NK-92 treated with Interleukin-12 subunit alpha and Interleukin-12 subunit beta, amount 100 ng/mL, for 24 hours (cell line): ENCODE measurements at places on chromosomes 13 and 19.

DNA sequence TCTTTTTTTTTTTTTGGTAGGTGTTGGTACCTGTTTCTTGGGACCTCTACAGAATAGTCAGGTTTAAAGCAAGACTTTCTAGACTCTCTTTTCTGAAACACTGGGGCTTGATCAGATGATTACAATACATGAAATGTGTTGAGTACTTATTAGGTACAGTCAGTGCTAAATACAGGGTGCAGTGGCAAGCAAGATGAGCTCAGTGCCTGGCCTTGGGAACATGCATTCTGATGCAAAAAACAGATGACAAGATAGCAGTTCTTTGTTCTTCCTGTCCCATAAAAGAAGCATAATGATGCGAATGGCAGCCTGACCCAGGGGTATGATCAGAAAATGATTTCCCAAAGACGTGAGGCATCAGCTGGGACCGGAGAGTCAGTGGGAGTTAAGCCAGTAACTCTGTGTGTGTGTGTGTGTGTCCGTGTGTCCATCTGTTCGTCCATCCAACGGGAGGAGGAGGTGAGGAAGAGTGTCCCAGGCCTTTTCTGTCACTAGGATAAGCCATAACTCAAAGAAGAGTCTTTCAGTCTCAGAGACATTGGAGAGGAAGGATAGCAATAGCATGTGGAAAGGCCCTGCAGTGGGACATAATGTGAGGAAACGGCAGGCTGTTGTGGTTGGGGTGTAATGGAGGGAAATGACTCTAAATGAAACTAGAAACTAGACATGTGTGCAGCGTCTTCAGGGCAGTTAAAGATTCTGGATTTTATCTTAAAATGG, 32.2 kb downstream of the SLAIN1 start:
- DNase-seq = no peak

GRCh38 chr19:52691215-52691610, 43.6 kb downstream of the ZNF611 start:
- DNase-seq = no peak

DNA sequence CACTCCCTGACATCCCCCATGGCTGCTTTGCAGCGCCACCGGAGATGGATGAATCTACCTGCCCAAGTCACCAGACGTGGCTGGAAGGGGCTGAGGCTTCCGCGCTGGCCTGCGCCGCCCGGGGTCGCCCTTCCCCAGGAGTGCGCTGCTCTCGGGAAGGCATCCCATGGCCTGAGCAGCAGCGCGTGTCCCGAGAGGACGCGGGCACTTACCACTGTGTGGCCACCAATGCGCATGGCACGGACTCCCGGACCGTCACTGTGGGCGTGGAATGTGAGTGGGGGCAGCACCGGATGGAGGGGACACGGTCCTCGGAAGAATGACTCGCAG, 4.6 kb downstream of the ICAM5 start:
- no peak for DNase-seq

DNA sequence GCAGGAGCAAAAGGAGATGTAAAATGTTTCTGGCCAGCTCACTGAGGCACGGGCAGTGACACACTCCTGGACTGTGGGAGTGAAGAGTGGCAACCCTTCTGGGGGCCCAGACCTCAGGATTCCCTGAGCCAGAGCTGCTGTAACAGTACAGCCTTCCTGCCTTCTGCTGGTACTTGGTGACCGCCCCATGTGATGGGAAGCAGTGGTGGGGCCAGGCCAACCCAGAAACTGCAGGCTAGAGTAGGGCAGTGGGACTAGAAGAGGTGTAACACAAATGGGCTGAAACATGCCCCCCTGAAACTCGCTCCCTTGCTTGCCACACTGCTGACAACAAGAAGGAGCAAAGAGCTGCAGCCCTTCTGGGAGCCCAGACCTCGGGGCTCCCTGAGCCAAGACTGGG, 217.1 kb upstream of the TRPC4 start:
- DNase-seq = no peak

GRCh38 chr13:112887151-112887550, 81.9 kb upstream of the MCF2L start:
- no peak for DNase-seq

- no peak for DNase-seq
Observed at GRCh38 chr19:887072-887471, 5.9 kb downstream of the MED16 start.

DNA sequence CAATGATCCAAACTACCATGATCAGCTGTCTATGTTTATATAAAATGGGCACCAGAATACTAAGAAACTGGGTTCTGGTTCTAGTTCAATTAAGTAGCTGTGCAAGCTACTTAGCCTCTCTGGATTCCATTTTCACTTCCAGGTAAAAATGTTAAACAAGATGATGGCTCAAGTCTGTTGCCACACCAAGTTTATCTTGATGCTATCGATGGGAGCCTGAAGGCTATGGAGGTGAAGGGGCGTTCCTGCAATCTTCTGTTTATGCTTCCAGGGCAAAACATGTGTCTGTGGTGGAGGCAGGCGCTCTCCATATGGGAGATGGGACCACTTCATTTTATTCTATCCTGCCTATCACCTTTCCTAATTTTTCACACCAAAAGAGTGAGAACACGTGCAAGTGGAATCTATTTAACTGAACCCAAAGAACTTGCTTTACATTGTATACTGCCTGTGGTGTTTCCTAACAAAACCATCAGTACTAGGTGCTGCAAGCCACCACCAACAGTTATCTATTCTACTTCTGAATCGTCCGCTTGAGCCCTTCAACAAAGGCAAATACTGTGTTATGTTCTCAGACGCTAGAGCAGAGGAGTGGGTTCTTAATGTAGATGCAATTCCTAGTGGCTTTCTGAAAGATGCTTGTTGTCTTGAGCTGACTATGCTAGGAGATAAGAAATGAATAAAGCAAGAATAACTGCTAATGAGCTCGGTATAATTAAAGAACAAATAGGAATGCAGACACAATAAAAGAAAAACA, 70.9 kb downstream of the DOCK9 start:
- no peak for DNase-seq

DNA sequence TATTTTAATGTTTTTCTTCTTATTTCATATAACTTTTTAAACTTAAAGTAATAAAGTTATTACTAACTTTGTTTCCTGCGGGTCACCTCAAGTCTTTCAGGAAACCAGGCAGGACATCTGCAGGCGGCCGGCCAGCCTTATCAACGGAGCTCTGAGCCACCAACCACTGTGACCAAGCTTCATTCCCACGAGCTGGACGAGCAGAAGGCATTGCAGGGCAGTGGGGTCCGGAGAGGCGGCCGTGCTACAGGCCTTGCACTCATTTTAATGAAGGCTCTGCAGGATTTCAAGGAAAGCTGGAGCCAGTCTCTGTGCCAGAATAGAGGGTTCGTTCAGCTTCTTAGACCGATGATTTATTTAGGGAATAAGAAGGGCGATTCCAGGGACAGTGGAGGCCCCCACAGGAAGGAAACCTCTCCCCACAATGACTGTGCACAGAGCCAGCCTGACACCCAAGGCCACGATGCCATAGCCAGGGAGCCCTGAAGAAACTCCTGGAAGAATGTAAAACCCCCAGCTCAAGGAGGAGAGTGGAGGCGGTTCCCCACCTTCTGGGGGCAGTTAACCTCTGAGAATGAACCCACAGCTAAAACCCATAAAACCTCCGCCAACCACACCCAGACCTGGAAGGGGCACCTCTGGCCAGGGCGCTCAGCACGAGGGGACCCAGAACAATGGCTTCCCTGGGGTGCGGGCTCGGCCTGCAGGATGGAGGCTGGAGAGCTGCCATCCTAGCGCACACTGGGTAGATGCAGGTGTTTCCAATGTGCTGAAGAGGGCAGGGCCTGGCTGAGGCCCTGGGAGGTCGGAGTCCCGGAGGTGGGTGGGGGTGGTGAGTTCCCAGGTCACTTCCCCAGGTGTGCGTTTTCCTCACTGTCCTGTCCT, 75.0 kb downstream of the RASA3 start:
- DNase-seq = no peak

DNA sequence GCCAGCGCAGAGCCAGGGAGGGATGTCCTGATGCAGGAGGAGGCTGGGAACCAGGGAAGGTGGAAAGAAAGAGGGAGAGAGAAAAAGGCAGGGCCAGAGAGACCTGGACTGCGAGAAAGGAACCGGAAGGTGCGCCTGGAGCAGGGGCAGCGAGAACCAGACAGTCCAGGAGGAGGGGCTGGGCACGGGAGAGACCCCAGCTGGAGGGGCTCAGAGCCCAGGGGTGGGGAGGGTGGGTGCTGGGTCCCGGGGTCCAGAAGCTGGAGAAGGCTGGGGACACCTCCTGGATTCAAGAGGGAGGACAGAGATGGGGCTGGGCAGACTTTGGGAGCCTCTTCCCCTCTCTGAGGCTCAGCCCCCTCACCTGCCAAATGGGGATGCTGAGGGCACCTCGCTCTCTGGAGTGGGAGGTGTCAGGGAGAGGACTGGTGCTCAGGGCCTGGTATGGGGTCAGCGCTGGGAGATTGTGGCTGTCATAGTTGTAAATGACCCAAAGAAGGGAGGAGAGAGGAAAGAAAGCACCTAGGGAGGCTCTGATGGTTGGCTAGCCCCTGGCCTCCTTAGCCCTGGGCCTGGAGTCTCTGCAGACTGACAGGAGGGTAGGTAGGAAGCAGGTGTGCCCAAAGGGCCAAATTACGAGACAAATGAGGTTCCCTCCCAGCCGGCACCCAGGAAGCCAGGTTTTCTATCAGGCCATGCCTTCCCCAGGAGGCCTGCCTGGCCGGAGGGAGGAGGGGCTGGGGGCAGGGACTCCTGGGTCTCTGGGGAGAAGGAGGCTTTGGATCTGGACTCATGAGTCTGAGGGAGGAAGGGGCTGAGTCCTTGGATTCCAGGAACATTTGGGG, 1.3 kb upstream of the SPACA6 start:
- DNase-seq = no peak

- no peak for DNase-seq
Observed at GRCh38 chr19:28210886-28211285, 1002.1 kb downstream of the UQCRFS1 start.

DNA sequence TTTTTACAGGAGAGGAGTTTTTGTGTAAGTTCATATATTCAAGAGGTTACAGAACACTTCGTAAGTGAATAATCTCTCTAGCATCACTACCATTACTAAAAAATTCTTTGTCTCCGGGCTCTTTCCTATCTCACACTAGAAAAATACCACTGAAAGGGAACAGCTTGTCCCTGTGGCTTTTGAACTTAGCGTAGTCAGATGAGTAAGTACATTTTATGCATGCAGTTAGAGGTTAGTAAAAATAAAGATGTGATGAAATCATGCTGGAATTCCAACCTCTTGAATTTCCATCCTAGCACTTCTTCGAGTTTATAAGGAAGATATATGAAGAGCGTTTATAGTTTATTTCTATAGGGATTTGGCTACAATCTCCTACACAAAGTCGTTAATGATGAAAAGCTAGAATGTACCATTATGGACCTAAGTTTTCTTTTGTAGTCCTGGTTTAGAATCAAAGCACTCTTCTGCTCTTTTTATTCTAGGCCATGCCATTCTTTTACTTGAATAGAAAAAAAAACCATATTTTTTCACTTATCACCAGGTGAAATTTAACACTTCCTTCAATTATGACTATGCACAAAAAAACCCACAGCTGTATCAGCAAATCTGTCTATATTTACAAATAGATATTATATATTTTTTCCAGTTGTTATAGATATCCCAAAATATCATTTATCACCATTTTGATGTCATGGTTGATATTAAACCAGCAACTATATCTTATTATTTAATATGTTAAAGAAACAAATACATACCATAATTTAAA, 139.9 kb upstream of the PCDH9 start:
- no peak for DNase-seq

- DNase-seq = no peak
Observed at GRCh38 chr13:45385907-45386553, 32.1 kb downstream of the SLC25A30 start.

- no peak for DNase-seq
Observed at GRCh38 chr19:58037927-58038687, 4.3 kb downstream of the ZSCAN1 start.

DNA sequence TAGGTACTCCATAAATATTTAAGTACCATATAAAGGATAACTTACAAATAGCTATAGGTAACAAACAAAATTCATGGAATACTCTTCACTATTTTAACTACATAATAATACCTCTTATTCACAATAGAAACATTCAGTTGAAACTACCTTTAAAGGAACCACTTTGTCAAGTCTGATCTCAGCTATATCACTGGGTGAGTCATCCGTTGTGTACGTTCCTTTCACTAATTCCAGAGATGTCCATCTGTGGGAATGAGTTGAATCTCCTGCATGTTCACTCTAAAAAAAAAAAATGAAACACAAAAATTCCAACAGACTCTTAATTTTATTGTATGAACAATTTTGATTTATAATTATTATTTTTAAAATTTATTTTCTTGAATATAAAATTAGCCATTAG, 149.4 kb upstream of the FBXL3 start:
- no peak for DNase-seq

DNA sequence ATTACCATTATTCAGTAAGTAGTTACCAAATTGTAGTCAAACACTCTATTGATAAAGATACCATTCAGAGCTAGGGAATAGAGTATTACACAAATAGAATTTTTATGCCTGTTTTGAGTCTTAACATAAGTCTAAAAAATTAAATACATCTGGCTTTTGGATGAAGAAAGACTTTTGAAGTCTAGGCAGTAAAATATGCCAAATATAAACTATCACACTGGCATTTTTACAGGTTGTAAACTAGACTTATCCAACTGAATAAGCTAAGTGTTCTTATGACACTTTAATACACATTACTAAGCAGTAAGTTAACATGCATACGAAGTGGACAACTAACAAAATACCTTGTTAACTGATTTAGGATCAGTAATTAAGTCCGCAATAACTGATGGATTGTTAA, 108.9 kb downstream of the MAB21L1 start:
- no peak for DNase-seq

GRCh38 chr13:96636001-96636709, 358.1 kb downstream of the OXGR1 start:
- DNase-seq = no peak
